Stimulated activated CD4-positive, alpha-beta T cell treated with anti-CD3 and anti-CD28 coated beads, Interleukin-1b, Interleukin-23, amount 100 ng/mL, for 24 hours (primary cell): ENCODE measurements at places on chromosomes 12 and 14.

GRCh38 chr12:92810370-92810769 lies 107.6 kb downstream of the PLEKHG7 start:
- no peak for DNase-seq

DNA sequence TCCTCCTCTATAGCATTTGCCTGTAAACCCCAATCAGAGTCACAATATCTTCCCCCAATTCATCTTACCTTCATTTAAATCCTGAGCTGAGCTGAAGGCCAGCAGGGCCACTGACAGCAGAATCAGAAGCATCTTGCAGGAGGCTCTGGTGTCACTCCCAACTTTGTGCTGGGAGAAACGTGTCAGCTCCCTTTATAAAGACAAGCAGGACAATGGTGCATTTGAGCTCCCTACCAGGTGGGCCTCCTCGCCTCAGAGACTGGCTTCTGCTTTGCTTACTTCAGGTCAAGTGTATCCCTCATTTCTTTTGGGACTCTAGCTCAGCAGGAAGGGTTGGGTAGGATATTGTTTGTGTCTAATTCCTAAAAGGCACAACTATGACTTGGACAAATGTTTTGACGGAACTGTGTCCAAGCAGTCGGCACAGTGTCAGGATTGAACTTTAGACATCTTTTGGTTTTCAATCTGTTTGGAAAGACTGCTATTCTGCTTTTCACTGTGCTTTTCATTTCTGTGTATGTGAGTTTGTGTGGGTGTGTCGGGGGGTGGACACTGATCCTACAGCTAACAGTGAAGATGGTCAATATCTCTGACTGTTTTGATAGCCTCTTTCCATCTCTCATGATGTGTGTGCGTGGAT lies at the start of gene PRH1:
PRH1 (minus strand) TSS at position 170 of the 640 bp plus-strand sequence; CDS start at position 132, 38 bp downstream.
- no peak for DNase-seq

GRCh38 chr12:130339951-130340350 lies 2.3 kb downstream of the PIWIL1 start:
- no peak for DNase-seq

- DNase-seq, result no peak
Measured at GRCh38 chr12:27732281-27732680, 21.6 kb downstream of the MRPS35 start.

DNA sequence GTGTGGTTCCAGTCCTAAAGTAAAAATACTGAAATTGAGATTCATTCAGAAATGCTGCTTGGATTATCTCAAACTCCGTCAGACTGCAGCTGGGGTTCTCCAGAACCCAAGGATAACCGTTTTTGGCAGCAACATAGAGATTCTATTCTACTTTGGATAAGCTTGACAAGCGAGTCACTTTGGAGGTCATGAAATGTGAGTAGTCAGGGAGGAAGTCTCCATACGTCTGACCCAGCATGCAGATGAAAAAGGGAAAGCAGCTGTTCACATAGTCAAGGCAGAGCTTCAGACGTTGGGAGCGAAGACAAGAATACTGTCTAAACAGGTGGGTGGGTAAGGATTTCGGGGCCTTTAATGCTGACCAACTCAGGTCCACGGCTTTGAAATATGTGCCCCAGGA lies 14.9 kb upstream of the HSP90B1 start:
- no peak for DNase-seq

DNA sequence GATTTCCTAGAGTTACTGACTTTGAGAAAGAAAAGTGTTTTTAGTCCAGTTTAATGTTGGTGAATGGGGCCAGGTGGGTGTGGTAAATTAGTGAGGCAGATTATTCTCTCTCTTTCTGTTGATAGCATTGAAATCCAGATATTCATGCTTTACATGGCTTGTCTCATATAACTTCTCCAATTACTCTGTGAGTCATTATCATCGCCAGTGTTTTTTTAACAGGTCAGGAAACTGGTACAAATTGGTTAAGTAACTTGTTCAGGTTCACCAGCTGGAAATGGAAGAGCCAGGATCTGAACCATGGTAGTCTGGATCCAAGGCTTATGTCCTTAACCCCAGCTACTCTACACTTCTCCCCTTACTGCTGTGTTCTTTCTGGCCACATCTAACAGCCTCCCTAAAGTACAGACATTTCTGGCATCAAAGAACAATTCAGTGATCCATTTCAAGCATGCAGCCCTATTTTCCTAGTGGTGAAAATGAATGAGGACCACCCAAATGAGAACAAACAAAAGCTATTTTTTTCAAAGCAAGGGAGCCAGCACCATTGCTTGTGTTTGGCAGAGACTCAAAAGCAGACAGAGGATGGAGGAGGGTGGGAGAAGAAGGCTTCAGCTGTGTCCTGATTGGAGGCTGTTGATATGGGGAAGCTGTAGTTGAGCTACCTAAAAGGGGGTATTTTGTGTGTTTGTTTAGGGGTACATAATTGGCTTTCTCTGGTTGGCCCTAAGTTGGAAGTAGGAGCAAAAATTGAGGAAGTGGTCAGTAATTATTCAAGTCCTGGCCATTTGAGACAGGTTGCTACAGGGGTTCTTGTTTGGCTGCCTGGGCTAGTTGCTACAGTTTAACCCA lies 1.7 kb downstream of the IRAK3 start:
- DNase-seq, result no peak

GRCh38 chr14:34692348-34692747 lies 22.0 kb downstream of the CFL2 start:
- DNase-seq, result no peak

GRCh38 chr12:29499235-29499634 lies 1.7 kb upstream of the OVCH1 start:
- no peak for DNase-seq

GRCh38 chr12:130102266-130102665 lies 60.0 kb upstream of the FZD10 start:
- DNase-seq, result no peak

GRCh38 chr12:77679686-77680085 lies 151.0 kb upstream of the NAV3 start:
- no peak for DNase-seq

DNA sequence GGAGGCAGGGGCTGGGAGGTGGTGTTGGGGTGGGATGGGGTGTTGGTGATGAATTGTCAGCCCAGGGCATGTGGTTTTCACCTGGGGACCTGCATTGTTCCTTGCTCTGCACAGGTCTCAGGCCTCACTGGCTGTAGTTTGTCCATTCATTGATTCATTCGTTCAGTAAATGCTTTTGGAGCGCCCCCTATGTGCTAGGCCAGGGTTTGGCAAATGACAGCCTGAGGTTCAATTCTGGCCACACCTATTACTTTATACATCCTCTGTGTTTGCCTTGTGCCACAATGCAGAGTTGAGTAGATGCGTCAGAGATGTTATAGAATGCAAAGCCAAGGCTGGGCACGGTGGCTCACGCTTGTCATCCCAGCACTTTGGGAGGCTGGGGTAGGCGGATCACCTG lies 4.7 kb downstream of the ADCK1 start:
- DNase-seq, result peak; percentile 19

DNA sequence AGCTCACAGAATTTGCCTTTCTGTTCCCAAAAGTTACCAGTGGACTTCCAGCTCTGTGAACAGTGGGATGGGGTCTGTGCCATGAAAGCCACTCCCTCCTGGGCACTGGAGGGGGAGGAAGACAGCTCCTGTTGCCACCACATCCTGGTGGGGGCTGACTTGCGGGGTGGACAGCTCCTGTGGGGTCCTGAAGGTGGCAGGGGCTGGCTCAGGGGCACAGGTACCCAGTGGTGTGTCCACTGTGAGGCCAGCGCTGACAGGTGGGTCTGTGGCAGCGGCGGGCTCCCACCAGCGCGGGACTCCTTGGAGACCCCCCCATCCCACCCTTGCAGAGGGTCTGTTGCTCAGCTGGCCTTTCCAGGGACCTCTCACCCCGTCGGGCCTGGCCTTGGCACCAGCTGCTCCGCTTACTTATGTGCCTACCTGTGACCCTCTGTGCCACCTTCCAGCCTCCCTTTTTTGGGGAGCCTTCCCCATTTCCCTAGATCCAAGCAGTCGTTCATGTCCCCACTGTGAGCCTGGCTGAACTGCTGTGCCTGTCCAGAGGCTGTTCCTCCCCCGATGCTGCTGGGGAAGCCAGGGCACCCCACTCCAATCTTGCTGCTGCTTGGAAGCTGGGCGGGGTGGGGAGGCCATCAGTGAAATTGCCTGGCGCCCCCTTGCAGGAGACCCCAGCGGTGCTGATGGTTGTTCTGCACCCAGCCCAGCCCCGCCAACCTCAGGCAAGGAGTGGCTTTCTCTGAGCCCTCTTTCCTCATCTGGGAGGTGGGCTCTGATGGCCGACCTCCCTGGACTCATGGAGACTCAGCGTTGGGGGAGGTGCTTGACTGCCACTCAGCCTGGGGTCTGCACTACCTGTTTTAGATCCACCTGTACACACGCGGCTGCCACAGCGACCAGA lies 2.2 kb downstream of the TEDC1 start:
- no peak for DNase-seq

- no peak for DNase-seq
Measured at GRCh38 chr12:129276361-129277060, 423.2 kb downstream of the GLT1D1 start.

DNA sequence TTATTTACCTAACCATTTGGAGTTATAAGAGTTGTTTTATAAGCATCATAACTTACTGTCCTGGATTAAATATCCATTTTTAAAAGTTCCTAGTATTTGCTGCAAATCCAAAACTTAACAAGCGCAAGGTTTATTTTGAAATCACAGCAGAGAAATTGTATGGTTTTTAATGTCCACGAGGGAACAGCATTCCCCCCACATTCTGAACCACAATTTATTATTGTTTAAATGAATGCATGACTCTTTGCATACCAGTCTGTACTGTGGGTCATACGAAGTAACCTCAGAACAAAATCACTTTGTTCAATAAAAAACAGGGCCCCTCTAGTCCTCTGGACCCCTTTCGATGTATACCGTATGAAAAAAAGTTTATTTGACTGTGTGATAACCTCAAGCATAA lies 75.9 kb downstream of the DACT1 start:
- no peak for DNase-seq

DNA sequence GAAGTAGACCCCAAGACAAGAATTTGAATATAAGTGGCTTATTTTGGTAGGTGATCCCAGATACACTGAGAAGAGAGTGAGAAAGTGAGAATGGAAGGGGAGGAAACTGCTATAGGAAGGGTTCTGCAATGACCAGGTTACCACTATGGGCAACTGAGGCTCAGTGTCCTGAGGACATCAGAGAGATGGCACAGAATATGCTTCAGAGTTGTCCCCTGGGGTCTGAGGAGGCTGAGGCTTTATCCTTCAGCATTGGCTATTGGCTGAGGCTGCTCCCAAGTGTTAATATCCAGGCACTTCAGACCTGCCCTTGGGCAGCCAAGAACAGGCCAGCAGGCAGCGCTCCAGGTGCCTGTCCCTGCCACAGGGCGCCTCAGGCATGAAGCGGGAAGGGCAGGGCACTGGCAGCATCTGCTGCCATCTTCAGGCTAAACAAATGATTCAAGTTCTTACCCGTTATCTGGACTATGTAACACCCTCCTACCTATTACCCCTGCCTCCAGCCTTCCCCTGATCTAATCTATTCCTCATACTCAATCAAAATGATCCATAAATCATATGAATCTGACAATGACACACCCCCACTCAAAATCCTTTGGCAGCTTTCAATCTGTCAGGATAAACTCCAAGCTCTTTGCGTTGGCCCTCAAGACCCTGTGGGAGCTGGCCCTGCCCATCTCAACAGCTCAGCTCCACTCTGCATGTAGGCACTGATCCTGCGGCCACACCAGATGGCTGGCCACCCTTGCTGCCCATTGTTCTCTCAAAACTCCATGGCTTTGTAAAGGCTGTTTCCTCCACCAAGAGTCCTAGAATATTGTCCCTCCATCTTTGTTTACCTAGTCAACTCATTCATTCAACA lies 42.4 kb downstream of the CKAP4 start:
- no peak for DNase-seq

DNA sequence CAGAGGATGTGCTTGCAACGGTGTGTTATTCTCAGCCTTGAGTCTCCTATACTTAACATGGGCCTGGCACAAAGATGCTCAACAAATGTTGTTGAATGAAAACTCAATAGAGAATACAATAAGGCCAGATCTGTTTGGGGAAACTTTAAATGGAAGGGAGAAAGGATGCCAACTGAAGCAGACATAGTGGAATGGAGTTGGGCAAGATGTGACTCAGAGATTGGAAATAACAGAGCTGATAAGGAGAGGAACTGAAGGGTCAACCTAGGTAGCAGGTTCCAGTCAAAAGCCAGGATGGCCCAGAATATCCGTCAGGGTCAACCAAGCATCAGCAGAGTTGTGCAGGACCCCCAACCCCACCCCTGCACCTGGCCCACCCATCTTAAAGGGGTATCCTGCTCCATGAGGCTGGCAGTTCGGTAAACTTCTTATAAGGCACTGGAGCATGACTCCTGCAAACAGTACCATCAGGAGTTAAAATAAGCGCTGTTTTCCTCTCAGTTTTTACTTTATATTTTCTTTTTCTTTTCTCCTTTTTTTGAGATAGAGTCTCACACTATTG lies 1.1 kb upstream of the BCDIN3D start:
- DNase-seq, result no peak
